A673 (cell line): ENCODE measurements at places on chromosomes 7 and 10. TPM values are rescaled to one million over a fixed set of nuclear protein-coding genes. Genes with fewer than 3 reads are reported as not detected.

DNA sequence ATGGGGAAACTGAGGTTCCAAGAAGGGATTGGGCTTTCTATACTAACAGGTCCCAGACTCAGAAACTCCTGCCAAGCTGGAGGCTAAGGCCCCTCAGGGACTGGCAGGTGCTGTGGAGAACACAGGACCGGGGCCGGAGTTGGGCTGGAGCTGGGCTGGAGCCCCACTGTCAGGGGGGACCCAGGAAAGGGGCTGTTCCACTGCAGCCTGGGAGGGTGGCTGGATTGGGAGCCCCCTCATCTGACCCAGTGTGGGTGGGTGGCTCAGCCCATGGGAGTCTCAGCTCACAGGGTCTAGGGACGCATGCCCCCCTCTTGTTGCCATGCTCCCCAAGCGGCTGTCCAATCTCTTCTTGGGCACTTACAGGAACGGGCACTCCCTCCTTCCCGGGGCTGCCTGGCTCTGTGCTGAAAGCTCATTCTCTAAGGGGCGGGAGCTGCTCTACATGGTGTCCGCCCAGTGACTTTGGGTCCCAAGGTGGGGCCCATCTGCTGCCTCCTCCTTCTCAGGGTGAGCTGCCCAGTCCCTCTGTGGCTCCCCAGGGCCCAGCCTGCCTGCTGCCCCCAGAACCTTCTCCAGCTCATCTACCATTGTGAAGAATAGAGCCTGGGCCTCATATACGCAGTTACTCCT, 126.5 kb downstream of the MYL10 start:
- DNase-seq = no peak

- DNase-seq = no peak
Observed at GRCh38 chr10:23343591-23344240, 881 bp downstream of the C10orf67 start.

- DNase-seq = no peak
Observed at GRCh38 chr10:120943542-120943941, 92.4 kb downstream of the WDR11 start.

- no peak for DNase-seq
Observed at GRCh38 chr7:50696810-50697582, 85.7 kb downstream of the GRB10 start.

DNA sequence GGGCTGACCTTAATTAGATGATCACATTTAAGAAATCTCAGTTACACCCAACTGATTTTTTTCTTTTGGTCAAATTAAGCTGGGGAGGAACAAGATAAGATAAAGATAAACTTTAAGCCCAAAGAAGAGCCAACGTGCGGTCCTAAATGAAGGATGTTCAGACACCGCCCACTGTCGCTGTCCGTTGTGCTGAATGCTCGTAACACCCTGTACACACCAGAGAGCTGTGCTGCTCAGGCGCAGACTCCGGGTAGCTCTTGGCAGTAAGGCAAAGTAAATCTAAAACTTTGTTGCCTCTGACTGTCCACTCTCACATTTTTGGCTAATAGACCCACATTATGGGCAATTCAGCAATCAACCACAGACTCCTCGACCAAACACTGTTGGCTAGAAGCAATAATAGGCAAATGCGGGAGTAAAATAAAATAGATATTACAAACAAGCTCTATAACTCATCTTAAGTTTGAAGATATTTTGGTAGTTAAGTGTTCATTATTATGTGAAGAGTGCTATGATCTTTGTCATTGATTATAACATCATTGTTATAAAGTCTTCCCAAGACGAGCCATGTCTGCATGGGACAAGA, 57.1 kb downstream of the PLPP4 start:
- DNase-seq = peak; percentile 59

The SLC35G1 gene
- 8.5 and 9.5 TPM in 2 replicates for total RNA-seq

The IGFBP1 gene
- not detected in 2 replicates for total RNA-seq

The WNT8B gene
- total RNA-seq = not detected in 2 replicates

DNA sequence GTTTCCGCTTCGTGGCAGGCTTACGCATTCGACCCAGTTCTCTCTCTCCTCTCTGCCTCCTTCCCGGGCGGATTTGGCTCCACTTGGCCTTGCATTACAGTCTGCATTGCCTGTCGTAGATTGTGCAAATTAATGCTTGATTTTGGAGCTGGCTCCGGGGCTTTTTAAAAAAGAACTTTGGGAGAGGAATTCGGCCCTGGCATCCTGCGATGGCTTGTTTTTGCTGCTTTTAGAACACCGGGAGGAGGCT, 767 bp downstream of the EIF4EBP2 start:
- DNase-seq = no peak

The POM121L12 gene
- not detected in 2 replicates for total RNA-seq

DNA sequence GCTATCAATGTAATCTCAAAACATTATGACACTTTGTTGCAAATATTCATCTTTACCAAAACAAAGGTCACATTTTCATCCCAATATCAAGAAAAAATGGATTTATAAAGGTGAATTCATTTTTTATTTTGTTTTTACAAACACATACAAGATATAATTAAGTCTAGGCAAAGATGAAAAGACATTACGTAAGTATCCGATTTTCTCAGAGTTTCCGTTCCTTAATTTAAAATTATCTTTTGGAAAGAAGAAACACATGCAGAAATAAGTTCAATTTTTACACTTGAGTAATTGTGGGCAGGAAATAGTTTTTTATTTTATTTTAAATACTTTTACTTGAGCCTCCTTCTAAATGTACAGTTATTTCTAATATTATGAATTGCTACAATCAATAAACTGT, 24.6 kb downstream of the RTKN2 start:
- DNase-seq = no peak

The IFIT1 gene
- 2.4 and 3.2 TPM in 2 replicates for total RNA-seq

The DEPP1 gene
- 0.54 and 1.1 TPM in 2 replicates for total RNA-seq

DNA sequence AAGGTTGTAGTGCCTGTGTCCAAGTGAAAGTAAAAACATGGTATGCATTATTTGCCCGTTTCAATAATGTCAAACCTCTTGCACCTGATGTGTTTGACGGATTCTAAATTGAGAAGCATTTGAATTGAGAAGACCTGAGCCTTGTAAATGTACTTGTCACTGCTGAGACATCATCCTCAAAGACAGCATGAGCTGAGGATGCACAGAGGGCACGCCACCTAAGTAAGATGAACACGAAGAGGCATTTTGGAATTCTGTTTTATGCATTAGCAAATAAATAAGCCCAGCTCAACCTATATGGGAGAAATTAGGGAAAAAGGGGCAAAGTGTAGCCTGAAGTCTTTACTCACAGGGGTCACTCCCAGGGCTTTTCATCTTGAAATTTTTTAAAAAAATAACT, 73.8 kb upstream of the SORCS1 start:
- no peak for DNase-seq

The OR2A7 gene
- 1.2 and 2.0 TPM in 2 replicates for total RNA-seq

- DNase-seq = peak; percentile 80
Observed at GRCh38 chr10:61835069-61835945, 66.2 kb upstream of the ARID5B start.

DNA sequence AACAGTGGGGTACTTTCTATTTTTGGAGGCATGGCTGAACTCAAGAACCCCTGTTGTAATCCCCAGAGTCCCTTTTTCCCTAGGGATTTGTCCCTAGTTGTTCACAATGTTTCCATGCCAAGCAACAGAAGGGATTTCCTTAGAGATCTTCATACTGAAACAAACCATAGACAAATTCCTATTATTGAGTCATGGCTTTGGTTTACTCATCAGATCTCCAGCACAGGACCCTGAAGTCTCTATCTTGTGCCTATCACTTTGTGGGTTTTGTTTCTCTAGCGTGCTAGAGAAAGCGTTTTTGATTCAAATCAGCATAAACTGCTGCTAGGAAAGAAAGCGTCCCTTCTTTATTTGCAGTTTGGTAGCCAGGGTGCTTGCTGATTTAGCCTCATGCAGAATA, 165.0 kb downstream of the BAMBI start:
- DNase-seq = no peak

The EGR2 gene
- total RNA-seq = 14.5 and 18.3 TPM in 2 replicates
